ENCODE measurements at places on chromosomes 6 and 20.

DNA sequence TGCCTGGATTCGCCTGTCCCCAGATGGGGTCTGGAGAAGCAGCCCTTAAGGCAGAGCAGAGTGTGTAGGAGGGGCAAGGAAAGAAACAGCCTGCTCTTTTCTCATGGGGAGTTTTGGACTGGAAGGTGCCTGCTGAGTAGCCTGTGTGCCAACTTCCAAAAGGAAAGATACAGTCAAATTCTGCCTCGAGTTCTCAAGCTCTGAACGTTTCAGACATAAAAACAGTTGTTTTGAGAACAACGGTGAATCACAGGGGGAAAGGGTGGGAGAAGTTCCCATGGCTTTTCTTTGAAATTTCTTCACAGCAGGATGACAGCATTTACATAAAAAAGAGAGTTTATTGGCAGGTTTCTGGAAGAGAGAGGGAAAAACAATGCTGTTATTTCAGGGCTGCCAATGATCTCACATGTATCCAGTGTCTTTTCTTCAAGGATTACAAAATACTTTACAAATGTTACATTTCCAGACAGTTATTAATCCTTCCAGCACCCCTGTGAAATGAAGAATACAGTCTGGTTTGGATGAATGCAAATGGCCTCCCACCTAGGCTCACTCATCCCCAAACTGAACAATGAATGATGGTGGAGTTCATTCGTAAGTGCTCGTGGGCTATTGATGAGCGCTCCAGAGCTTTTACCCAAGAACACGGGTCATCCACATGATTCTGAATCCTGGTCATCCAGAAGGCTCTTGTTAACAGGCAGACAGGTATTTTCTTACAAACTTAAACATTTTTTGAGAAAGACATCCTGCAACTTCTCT is 33.8 kb upstream of the ECI2 start:
- no peak for DNase-seq

- no peak for DNase-seq
Observed at GRCh38 chr6:90072935-90073464, 178.7 kb downstream of the GJA10 start.

GRCh38 chr20:24584538-24585356 is 115.3 kb downstream of the SYNDIG1 start:
- DNase-seq = no peak

GRCh38 chr6:1832844-1833787 is 223.4 kb downstream of the FOXC1 start:
- DNase-seq = no peak

GRCh38 chr6:108872141-108872557 is 23.9 kb downstream of the ARMC2 start:
- DNase-seq = no peak

DNA sequence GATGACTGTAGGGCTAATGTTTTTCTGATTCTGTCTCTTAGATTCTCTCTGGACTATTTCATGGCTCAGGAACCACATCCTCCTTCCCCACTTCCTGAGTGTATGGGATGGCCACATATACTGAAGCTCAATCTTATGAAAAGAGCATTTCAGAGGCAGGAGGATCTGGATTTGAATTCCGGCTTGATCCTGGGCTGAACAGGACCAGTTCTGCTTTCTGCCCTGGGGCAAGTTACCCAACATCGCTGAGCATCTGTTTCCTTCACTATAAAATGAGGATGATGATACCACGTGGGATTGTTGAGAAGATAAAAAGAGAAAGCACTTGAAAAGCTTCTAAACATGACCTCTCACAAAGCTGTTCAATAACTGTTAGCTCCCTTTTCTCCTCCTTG is 168.4 kb upstream of the TNFAIP3 start:
- no peak for DNase-seq

All from stimulated activated CD8-positive, alpha-beta memory T cell treated with anti-CD3 and anti-CD28 coated beads, Interleukin-2, amount 100 ng/mL, for 48 hours (primary cell).